ENCODE measurements at places on chromosomes 5 and 9.

DNA sequence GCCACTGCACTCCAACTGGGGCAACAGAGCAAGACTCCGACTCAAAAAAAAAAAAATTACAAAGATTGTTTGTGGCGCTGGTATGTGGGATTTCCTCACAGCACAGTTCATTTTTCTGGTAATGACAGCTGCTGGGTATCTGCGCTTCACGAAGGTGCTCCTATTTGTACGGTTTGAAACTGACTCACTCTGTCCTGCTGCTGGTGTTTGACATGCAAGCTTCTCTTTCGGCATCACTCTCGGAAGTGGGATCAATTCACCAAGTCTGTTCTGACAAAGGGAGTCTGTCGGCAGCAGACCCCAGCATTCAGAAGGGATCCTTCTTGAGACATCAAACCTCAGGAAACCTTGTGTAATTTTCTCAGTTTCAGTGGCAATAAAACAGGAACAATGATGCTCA, 26.3 kb downstream of the MAML1 start:
- no peak for DNase-seq

- peak; percentile 22 for DNase-seq
These were observed 2393.0 kb upstream of the C9orf72 start for GRCh38 chr9:29966247-29966646.

DNA sequence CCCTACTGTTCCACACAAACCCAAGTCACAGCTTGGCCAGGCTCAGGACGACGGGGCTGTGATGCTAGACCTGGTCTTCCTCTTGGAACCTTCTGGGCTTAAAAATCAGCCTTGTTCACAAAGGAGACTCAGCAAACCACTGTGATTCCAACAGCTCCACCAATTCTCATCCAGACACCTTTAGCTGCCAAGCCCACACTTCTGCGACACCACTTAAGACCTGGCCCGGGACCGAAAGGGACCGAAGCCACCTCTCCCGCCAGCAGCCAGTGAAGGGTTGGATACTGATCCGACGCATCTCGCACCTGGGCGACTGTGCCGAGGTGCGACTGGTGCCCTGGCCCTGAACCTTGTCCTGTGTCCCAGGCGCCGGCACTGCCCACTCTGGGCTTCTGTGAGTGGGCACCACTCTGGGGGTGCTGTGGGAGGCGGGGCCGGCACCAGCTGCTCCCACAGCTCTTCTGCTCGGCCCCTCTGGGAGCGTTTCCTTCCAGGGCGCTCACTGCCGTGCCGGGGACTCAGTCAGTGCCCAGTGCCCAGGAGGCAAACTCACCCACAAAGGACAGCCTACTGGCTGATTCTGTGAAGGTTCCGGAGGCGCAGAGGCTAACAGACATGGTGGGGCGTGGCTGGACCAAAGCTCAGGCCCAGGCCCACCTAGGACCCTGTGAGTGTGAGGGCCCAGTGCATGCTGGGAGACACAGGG, 50.9 kb downstream of the EXD3 start:
- DNase-seq: no peak

- peak; percentile 60 for DNase-seq
These were observed 163.2 kb downstream of the HCN1 start for GRCh38 chr5:45532826-45533624.

- DNase-seq: peak; percentile 61
These were observed 500.0 kb downstream of the DIRAS2 start for GRCh38 chr9:90142580-90142979.

All from BE2C (cell line).